ENCODE measurements at places on chromosomes 5 and 9.

- DNase-seq: no peak
These were observed 18.8 kb downstream of the GLE1 start for GRCh38 chr9:128523199-128523925.

DNA sequence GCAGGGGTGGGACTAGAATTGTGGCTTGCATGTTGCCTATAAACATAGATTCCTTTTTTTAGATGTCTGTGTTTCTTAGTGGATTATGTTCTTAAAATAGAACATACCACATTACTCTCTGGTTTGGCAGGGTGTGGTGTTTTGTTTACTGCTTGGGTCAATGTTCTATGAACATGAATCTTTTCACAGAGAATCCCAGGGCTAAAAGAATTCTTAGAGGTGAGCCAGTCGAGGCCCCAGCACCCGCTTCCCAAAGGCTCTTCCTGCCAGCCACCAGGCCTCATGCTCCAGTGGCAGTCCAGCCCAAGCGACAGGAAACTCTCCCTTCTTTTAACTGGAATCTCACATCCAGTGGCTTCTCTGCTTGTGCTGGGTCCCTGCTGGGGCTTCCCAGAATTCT lies 126.6 kb downstream of the C9orf152 start:
- DNase-seq: no peak

- DNase-seq: no peak
These were observed 180.7 kb downstream of the ERCC6L2 start for GRCh38 chr9:96056226-96056625.

DNA sequence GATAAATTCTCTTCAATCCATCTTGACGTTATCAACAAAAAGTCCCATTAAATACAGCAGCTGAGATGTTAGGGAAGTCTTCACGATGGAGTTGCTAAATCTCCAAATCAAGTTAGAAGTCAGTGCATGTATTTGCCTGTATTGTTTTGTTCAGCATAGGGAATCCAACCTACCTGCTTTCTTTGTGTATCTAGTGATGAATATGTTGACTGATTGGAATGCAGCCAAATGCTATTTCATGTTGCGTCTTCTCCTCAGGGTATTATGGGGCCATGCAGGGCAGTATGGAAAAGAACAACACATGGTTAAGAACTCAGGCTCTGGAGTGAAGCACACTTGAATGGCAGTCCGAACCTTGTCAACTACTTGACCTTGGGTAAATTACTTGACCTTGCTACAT lies 529.5 kb upstream of the ZNF462 start:
- DNase-seq: no peak

DNA sequence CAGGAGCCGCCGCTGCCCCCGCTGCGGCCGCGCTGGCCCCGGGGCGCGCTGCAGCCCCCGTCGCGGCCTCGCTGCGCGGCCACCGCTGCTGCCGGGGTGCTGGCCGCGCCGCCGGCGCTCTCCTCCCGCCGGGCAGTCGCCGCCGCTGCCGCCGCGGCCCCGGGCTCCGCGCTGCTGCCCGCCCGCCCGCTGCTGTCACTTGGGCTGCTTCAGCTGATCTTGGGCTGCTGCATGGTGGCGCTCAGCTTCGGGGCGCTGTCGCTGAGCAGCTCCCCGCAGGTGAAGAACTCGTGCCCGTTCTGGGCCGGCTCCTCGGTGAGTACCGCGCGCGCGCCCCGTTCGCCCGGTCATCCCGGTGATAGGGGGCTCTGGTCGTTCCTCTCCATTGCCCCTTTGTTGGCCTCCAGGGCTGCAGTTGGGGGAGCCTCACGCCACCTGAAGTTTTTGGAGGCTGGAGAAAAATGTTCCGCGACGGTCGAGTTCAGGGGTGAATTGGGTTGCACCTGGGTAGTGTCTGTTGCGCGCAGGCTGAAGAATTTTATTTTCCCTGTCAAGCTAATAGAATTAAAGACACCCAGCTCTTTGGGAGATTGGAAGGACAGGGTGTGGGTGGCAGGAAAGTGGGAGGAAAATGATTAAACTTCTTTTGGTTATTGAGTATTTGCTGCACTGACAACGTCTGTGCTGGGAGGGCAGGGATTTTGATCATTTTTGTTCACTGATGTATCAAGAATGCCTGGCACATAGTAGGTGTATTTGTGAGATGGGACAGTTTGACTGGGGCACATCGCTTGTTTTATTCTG lies 596 bp downstream of the ENTREP1 start:
- no peak for DNase-seq

DNA sequence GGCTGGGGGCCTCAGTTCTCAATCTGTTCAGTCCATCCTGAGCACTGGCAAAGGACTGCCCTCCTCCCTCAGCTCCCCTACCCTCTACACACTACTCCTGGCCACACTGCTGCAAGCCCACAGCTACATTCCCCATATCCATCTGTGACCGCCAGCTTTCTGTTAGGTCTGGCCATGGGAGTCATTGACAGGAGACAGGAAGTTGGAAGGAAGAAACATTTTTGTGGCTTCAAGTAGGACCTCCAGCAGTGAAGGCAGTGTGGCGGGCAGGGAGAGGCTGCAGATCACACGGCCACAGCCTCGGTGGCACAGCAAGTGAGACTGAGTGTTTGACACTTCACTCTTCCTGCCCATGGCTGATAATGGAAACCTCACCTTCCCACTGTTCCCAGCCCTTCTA lies 55.9 kb downstream of the SECISBP2 start:
- DNase-seq: no peak

DNA sequence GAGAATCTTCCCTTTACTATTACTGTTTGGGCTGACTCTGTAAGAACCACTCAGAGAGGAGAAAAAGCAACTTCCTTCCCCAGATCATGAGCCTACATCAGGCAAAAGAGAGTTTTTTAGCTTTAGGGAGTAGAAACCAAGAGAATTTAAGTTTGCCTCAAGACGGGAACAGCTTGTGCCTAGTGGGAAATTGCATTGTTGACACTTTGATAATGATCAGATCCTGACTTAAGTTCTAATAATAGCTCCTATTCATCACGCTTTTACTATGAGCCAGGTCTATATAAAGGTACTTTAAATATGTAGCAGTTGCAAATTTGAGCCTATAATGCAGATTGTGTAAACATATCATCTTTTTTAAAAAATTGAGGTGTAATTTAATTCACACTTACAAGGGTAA lies 298.2 kb downstream of the MAN2A1 start:
- DNase-seq: no peak

DNA sequence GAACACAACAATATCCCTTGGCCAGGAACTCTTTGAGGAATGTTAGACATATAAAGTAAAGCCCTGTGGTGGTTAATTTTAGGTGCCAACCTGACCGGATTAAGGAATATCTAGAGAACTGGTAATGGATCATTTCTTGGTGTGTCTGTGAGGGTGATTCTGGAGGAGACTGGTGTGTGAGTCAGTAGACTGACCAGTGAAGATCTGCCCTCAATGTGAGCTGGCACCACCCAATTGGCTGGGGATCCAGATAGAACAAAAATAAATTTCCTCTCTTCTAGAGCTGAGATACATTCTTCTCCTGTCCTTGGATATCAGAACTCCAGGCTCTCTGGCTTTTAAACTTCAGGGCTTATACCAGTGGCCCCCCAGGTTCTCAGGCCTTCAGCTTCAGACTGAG lies 56.2 kb upstream of the TNPO1 start:
- no peak for DNase-seq

GRCh38 chr5:107658528-107658927 lies 12.2 kb downstream of the EFNA5 start:
- DNase-seq: no peak

- no peak for DNase-seq
These were observed 116.9 kb upstream of the OTULINL start for GRCh38 chr5:14464671-14465070.

- DNase-seq: no peak
These were observed 171.1 kb downstream of the SAXO1 start for GRCh38 chr9:18861609-18862544.

DNA sequence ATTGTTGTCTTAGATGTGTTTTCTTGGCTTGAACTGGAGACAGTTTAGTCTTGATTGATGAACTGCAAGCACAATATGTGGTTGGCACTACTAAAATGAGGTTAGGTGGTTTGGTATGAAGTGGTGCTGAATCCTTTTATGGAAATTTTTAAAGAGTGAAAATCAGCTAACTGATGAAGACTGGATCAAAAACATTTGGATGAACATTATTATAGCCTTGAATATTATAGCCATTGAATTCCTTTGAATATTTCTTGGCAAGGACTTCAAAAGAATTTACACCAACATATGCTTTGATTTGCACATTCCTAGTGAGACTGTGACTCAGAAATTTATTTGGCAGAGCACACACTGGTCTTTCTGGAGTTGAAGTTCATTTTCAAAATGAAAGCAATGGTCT lies 318.3 kb downstream of the CHSY3 start:
- DNase-seq: no peak

DNA sequence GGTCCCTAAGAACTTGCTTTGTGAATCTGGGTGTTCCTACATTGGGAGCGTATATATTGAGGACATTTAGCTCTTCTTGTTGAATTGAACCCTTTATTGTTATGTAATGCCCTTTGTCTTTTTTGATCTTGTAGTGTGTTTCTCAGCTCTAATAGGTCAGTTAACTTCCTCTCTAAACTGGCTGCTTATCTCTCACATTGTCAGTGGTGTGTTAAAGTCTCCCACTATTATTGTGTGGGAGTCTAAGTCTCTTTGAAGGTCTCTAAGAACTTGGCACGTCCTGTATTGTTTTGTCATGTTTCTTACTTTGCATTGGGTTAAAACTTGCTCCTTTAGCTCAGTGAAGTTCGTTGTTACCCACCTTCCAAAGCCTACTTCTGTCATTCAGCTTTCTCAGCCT lies 36.2 kb downstream of the RIC1 start:
- no peak for DNase-seq

- DNase-seq: no peak
These were observed 326.1 kb downstream of the EDIL3 start for GRCh38 chr5:84058561-84058960.

DNA sequence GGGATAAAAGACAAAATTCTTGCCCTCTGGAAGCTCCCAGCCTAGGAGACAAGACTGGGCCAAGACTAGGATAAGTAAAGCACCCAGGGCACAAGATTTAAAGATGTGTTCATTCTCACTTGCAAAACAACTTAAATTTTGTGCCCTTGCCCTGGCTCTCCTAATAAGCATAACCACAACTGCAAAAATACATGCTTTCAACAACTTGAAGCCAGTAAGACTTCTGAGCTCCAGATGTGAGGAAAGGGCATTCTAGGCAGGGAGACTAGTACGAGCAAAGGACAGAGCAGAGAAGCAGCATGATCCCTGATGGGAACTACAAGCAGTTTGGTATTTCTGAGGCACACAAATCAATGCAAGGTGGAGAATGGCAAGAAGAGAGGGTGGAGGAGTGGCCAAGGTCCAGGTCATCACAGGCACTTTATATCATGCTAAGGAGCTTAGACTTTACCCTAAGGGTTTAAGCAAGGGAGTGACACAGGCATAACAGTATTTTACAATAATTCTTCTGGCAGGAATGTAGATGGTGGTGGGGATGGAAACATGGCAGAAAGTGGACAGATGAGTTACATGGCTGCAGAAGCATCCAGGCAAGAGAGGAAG lies 30.1 kb upstream of the SIL1 start:
- DNase-seq: no peak

DNA sequence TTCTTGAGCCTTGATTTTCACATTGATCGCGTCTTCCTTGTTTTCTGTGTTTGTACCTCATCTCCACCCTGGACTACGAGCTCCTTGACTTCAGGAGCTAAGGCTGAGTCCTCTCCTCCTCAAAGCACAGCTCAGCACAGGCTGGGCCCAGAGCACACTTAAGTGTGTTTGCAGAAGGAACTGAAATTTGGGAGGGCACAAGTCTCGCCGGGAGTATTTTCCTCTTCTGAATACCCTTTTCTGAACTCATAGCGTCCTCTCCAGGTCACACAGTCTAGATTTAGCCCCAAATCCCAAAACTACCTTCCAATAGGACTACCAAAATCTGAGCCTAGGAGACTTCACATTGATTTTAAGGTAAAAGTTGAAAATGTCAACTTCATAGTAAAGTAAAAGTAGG lies 41.6 kb downstream of the TSTD2 start:
- no peak for DNase-seq

- no peak for DNase-seq
These were observed 19.3 kb downstream of the SRP19 start for GRCh38 chr5:112880219-112880964.

DNA sequence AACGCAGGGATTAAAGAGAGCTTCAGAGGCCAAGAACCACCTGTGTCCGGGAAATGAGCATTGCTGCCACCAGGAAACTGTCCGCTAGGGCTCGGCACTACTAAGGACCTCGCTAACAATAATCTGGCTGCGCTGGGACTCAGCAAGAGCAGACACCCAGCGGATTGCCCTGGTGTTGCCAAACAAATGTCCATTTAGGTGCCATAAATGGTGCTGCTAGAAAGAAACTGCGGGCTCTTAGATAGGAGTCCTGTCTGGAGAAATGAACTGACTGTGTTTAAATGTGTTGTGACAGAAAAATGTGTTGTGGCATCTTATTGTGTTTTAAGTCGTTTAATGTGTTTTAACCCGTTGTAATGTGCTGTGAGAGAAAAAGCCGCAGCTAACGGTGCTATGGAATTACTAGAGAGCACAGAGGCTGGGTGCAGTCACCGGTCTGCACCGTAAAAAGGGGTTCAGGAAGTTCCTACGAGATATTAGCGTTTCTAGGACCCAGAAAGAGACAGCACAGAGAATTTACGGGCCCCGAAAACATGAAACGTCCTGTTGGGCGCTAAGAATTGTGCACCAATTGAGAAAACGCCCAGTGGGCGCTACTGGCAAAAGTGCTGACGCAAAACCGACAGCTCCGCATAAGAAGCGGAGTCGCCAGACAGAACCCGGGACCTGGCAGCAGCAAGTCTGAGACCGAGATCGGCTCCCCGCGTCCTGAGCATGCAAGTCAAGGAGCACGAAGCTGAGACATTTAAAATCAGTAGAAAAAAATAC lies 90.6 kb downstream of the ANXA2R start:
- peak; percentile 86 for DNase-seq

All from CD4-positive, alpha-beta T cell treated with Interleukin-15 for 1 hour (primary cell).